ENCODE measurements at places on chromosomes 6 and 20.
A peak's percentile ranks its signal among the peaks of the same experiment; 100 is the strongest.

DNA sequence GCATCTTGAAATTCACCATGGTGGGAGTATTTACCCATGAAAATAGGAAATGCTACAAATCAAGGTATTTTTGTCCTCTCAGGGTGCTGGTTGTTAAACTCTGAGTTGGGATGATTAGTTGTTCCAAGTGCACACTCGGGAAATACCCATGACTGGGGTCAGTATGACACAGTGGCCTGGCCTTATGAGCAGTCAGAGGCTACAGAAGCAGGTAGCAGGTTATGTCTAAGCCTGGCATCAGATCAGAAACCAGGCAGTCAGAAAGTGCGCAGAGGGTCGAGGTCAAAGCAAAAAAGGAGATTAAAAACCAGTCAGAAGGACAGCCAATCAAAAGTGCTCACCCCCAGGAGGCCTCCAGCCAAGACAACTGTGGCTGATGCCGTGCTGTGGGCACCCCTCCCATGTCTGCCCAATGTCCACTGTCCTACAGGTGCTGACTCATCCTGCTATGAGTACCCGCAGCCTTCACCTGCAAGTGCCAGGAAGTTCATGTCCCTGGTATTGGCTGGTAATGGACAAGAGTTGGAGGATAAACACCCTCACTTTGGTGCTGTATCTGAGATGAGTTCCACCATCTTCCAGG, 117.4 kb upstream of the SLC24A3 start:
- no peak for DNase-seq

DNA sequence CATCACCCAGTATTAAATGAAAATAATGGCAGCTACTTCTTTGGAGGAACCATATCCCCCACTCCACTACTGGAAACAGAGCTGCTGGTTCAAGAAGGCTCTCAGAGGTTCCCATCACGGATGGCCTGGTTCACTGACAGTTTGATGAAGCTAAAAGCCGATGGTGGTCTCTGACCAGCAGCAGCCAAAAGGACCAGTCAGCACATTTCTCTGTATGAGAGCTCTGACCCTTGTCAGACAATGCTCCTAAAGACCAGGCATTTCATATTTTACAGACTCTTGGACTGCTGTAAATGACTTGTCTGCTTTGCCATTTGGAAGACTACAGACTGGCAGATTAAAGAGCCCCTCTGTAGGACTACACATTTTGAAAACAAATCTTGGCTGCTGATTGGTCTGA, 16.6 kb downstream of the PRKN start:
- DNase-seq, result no peak

GRCh38 chr6:28281288-28282064, at the start of gene PGBD1:
PGBD1 (plus strand) TSS chr6:28281572; CDS start chr6:28283814, 2,242 bp downstream.
- peak; percentile 65 for DNase-seq

GRCh38 chr20:38180781-38181180, 15.7 kb upstream of the TGM2 start:
- DNase-seq, result no peak

- no peak for DNase-seq
Measured at GRCh38 chr20:9442858-9443257, 71.5 kb upstream of the LAMP5 start.

DNA sequence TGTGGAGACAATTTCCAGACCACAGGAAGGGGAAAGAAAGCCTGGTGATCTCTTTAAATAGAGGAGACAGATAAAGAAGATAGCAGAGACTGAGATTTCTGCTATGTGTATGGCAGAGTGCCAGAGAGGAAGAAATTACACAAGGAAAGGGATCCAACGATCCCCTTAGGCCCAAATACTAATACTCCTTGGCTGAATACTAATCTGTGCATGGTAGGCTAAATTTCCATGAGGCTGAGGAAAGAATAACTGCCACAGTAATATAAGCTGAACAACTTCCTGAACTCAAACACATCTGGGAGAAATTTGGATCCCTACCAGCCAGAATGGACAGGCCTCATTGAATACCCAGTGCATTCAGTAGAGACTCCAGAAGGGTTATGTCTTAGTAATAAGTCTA, 83.3 kb upstream of the TNFAIP3 start:
- DNase-seq, result no peak

DNA sequence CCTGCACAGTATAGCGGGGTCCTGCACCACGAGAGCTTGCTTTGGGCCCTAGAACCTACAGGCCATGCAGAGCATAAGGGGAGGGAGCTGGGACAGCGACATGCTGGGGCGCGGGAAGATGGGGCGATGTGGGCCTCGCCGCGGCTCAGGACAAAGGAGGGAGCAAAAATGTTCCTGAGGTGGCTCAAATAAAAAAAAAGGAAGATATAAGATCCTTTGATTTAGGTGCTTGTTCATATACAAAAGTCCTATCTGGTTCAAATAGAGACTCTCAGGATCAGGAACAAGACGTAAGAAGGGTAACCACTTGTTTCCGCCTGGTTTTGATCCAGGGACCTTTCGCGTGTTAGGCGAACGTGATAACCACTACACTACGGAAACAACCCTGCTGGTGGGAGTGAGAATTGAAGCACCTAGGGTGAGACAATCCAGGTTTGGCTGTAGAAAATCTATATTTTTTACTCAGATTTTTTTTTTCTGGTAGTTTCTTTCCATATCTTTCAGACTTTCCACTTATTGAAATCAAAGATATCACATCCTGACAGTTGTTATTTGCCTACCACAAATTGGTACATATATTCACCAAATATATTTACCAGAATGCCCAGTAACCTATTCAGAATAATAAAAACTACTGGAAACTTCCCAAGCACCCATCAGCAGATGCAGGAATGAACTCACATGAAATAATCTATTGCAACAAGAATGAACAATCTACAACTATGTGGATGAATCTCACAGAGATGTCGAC, 177.9 kb upstream of the ZNF184 start:
- DNase-seq, result peak; percentile 52

DNA sequence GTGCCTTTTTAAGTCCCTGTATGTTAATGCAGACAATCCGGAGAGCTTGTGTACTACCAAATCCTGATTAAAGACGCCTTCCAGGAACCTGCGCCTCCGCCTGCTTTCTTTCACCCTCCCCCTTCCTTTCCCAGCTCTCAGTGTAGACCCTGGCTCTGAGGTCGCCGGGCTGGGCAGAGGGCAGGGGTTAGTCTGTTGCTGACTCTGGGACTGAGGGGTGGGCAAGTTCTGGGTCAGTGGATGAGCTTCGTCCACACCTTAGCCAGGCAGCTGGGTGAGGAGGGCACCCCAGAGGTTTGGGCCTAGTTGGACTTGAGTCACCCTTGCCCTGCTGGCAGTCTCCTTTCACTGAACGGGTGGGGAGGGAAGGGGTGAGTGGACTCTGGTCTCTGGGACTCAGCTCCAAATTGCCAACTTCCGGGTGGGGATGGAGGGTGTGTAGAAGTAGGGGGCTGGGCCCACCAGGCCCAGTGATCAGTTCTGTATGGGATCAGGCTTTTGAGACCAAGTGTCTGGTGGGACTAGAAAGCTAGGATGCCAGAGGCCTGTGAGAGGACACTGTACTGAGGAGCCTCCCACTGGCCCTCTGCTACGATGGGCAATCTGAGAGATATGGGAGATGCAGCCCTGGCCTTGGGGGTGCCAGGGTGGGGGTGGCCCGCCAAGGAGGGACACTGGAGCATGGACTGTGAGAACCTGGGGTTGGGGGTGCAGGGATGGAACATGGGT, 21.3 kb upstream of the SLC22A7 start:
- no peak for DNase-seq

- DNase-seq, result no peak
Measured at GRCh38 chr6:122153557-122153956, 245.9 kb upstream of the HSF2 start.

DNA sequence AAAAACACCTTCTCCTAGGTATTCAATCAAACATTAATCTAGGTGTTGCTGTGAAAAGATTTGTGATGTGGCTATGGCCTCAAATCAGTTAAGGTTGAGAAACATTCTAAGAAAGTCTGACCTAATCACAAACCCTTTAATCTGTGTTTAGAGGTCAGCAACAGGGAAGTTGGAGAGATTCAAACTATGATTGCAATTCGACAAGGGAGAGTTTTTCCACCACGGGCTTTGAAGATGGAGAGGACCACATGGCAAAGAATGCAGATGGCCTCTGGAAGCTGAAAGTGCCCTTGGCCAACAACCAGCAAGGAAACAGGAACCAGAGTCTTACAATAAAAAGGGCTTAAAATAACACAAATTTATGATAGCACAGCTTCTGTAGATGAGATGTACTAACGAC, 29.6 kb upstream of the LGSN start:
- no peak for DNase-seq

GRCh38 chr20:13288357-13288756, 67.3 kb downstream of the ISM1 start:
- no peak for DNase-seq

DNA sequence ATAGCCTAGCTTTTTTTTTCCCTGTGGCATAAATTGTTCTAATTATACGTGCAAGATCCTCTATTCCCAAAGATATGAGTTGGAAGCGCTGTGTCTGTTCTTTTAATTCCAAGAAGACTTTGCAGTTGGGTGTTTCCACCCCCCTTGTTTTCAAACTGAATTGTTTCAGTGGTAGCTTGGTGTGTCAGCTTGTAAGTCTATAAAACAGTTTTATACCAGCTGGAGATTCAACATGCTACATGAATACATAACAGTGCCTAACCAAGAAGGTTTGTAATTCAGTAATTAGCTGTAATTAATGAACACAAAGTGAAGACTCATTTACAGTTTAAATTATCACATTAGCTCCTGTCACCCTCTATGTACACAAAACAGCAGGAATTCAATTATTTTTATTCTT, 154.0 kb downstream of the ZNF217 start:
- DNase-seq, result no peak

DNA sequence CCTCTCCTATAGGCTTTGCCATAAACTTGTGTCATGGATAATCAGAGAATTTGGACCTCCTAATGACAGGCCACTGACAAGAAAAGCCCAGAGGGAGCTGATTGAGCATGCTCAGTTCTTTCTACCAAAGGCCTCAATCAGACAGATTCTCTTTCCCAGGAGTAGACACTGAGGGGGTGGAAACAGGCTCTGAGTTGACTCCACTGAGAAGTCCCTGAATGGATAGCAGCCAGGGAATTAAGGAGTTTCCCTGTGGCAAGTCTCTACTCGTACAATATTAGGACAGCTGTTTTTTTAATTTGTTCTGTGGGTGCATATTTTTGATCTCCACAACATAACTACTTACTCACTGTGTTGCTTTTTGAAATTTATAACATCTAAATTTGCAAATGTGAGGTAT, 63.3 kb downstream of the SLC16A10 start:
- no peak for DNase-seq

GRCh38 chr6:7538484-7538883, 3.0 kb upstream of the DSP start:
- DNase-seq, result no peak
